Lower leg skin (tissue), 4 donors: ENCODE measurements at places on chromosomes 2 and 18. TPM values are rescaled to one million over a fixed set of nuclear protein-coding genes. Genes with fewer than 3 reads are reported as not detected.

DQX1 gene
- 8.0 TPM for total RNA-seq

DNA sequence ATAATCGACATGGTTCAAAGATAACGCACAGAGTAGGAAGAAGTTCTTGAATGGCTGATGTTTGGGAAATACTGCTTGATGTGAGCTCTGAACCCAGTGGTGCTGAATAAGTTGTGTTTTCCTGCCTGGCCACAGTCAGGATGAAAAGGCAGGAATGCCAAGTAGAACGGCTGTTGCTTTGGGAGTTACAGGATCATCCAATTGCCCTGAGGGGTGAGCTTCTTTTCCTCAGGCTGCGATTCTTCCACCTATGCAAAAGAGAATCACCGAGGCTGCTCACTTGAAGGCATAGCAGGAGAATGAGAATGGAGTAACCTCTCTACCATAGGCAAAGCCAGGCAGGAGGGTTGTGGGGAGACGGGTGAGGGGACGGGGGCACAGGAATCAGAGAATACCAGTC, 14.4 kb upstream of the IGFBP2 start:
- DNase-seq = no peak

DNA sequence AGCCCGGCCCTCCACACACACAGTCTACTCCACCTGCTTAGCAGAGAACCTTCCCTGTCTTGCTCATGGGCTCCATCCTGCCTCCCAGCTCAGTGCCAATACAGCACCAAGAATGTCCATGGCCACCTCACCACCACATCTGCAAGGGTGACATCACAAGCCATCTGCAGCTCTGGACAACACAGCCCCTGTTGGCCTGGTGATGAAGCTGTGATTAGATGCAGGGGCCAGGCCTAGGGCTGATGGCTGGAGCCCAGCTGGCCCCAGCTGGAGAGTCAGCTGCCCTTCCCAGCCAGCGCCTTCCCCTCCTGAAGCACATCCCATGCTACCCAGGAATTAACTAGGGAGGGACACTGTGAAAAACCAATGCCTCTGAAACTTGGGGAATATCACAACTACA, 91.1 kb downstream of the TTC32 start:
- no peak for DNase-seq

DNA sequence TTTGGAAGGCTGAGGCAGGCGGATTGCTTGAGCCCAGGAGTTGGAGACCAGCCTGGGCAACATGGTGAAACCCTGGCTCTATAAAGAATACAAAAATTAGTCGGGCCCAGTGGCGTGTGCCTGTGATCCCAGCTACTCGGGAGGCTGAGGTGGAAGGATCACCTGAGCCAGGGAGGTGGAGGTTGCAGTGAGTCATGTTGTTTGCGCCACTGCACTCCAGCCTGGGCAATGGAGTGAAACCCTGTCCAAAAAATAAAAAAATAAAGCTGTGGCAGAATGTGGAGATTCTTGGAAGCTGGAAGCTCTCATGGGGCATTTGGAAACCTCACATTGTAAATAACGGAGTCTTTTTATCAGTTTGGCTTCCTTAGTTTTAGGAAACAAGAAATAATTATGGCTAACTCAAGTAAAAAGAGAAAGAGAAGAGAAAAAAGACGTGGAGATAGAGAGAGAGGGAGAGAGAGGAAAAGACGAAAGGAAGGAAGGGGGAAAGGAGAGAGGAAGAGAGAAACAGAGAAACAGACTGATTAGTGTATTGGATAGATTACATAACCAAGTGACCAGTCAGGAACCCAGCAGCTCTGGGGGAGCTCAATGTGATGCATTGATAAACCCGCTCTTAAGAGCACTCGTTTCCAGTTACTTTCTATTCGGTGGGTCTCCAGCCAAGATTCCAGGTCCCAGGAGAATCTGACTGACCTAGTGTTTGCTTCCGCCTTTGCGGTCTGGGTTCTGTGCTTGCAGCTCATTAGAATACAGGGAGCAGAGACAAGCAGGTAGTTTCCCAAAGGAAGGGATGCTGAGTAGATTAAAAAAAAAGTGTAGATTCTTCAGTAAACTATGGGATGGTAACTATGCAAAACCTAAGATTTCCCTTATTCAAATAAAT, 1.1 kb upstream of the SPAST start:
- DNase-seq = peak; percentile 16

WNT6 gene
- total RNA-seq = 1.3 TPM

DNA sequence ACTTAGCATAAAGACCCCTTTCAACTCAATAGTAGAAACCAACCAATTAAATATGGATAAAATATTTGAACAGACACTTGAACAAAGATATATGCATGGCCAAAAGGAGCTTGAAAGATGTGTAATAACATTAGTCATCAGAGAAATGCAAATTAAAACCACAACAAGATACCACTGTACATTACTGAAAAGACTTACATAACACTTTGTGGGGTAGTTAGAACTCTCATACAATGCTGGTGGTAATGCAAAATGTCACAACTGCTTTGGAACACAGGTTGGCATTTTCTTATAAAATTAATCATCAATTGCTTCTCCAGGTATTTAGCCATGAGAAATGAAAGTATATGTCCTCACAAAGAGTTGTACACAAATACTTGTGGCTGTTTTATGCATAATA, 60.7 kb downstream of the TTC27 start:
- DNase-seq = no peak

STK36 gene
- total RNA-seq = 16.0 TPM

DNA sequence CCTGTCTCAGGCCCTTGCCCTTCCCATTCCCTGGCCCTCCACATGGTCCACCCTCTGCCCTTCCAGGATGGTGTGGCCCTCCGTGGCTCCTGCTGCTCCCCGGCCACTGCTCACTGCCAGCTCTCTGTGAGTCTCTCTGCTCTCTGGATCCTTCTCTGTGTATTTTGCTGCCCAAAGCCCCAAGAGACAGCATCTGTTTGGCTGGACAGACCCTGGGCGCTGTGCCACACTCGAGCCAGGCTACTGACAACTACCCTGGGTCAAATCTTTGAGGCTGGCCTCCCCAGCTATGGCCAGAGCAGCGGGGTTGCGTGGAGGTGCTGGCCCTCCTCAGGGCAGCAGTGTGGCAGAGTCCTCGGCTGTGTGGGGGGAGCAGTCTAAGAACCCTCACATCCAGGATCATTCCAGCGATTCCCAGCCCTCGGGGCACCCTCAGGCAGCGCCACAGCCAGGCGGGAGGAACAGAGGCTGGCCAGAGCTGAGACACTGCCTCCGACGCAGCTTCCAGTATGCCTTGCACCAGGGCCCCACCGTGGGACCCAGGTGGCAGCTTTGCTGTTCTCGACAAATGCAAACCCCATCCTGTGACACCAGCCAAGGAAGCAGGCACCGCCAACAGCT, 139.4 kb upstream of the GLI2 start:
- DNase-seq = no peak

DNA sequence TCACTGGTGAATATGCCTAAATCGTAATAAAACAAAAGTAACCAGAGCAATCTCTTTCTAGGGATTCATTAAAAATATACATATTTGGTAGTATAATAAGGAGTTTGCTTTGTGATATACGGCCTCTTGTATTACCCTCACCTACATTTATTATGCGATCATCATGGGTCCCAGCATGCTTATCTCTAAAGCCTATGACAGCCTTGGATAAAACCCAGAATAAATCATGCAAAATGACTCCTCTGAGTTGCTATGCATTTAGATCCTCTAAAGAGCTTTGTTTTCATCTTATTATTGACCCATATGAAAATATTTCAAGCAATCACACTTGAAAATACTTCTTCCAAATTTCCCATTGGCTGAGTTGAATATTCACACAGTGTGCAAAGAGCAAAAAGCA, 432.3 kb downstream of the SUCLG1 start:
- no peak for DNase-seq

DNA sequence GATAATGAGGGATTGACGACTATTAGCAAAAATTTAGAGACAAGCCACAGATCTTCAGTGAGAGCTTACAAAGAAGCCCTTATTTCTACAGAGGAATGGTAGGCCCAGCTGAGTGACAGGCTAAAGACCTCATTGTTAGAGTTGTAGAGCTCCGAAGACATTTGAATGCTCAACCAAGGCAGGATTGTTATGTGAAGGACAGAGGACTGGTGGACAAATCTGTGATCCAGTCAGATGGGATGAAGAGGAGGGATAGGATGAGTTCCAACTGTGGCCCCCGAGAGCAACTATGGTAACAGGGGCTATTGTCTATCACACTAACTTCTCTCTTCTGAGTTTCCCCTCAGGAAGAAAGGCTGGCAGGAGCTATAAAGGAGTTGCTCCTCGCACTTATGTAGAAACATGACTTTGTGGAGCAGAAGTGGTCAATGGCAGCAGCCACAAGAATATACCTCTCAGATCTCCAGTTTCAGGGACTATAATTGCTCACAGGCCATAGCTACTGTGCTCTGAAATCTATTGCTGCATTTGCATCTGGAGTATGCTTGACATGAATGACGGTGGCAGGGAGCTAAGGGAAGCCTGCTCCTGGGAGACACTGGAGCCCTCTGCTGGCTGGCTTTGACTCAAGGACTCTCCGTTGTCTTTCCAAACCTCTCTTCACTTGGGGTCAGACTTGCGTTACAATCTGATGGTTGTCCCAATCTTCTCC, 50.3 kb upstream of the GREB1L start:
- DNase-seq = no peak

DNA sequence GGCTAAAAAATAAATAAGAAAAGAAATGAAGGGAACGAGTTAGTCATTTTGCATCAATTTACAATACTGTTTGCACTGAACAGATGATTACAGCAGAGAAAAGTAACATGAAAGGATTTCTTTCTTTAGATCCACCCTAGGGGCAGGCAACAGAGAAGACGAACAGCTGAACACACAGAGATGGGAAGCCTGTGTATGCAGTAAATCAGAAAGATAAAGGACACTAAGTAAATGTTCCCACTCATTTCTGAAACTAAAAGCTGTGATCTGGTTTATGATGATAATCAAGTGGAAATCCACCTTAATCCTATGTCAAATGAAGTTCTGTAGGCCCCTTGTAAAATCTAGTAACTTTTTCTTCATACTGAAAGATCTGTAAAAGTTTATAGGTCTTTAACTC, 54.2 kb downstream of the AKAIN1 start:
- no peak for DNase-seq

- DNase-seq = no peak
Observed at GRCh38 chr2:86671337-86671981, 47.8 kb upstream of the RNF103 start.

DNA sequence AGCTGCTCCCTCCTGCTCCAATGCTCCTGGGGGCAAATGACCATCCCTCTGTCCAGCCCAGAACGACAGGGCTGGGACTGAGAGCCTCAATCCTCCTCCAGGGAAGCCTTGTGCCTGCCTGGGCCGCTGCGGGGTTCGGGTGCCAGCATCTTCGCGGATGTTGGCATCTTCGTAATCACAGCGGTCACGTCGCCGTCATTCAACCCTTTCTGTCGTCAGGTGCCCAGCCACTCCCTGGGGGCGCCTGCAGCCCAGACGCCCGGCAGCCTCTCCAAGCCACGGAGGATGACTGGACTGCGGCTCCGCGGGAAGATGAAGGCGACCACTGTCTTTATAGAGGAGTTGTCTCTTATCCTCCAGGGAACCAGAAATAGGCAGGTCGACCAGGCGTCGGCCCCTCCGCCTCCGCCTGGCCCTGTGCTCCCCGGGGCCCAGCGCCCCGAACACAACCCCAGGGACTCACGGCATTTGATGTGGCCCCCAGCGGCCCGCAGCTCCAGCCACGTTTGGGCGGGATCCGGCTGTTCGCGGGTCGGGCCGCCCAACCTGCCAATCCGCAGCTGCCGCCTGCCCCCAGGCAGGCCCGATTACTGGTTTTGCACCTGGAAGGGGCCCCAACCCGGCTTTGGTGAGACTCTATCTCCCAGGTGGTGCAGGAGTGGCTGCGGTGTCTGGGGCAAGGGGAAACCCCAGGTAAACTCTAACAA, 113.9 kb downstream of the THNSL2 start:
- DNase-seq = no peak

C2orf78 gene
- not detected for total RNA-seq

DNA sequence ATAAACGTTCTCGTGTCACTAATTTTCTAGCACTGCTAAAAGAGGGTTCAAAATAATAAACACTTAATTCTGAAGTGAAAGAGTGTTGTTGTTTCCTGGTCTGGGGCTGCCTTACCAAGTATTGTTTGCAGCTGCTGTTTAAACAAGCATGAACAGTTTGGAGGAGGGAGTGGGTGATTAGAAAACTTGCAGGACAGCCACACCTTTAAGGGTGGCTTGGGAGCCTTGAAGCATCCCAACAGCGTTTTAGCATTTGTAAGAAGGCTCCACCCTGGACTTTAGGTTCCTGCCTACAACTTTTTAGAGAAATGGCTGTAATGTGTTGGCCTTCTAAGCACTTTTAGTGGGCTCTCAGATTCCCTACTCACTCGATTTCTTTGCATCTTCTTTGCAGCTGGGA, 371.6 kb downstream of the TGIF1 start:
- DNase-seq = no peak
